ENCODE measurements at places on chromosomes 2 and 18. TPM values are rescaled to one million over a fixed set of nuclear protein-coding genes. Genes with fewer than 3 reads are reported as not detected.
A peak's percentile ranks its signal among the peaks of the same experiment; 100 is the strongest.

The FEV gene
- total RNA-seq, result not detected

The SETBP1 gene
- total RNA-seq, result 2.7 TPM

The GALNT13 gene
- total RNA-seq, result 12.8 TPM

The MARCHF7 gene
- 68.2 TPM for total RNA-seq

The FHL2 gene
- total RNA-seq, result 163 TPM

The ZNF892 gene
- total RNA-seq, result 2.0 TPM

The SERPINB4 gene
- not detected for total RNA-seq

The SLC8A1 gene
- not detected for total RNA-seq

The G6PC2 gene
- total RNA-seq, result not detected

DNA sequence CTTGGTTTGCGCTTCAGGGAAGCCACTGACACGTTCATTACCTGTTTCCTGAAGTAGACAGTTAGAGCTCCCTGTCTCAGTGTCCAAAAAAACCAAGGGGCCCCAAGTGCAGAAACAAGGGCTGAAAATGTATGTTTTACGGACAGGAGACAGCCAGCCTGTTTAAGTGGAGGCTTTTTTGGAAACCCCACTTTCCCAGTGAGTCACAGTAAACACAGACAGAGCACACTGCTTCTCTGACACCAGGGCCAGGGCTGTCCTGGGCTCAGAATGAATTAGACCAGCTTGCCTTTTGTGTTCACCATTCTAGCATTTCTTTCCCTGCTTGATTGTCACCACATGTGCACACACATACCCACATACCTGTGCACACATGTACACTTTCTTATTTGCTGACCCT is 128.6 kb downstream of the SH3RF3 start:
- DNase-seq, result no peak

DNA sequence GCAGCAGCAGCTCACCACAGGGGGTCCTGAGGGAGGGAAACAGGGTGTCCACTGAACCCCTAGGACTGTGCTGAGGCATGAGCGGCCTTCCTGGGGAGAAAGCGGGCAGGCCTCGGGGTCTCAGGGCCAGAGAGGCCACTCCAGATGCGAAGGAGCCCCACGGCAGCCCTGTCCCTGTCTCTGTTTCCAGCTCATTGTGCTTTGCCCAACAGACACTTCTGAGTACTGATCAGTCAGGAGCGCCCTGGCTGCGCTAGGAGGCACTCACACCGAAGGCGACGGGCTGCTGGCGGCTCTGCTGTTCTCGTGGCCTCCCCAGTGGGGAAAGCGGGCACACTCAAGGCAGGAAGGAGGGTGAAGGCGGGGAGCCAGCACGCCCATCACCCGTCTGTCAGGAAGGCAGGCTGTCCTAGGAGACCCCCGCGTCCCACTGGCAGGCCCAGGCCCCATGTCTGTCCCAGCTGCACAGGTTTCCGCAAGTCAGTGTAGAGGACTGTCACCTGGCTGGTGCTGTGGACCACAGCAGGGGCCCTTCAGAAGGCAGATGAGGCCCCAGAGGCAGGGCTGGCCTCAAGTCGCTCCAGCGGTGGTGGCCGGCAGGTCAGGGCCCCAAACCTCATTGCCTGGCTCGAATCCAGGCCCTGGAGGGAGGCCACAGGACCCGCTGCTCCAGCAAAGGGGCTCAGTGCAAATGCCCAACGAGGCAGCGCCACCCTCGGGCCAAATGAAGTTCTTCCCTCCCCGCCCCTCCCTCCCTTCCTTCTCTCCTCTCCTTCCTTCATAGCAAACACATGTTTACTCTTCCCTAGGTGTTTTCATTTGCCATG is 6.8 kb downstream of the ESPNL start:
- no peak for DNase-seq

GRCh38 chr2:232030229-232030628 is 68.7 kb downstream of the DIS3L2 start:
- no peak for DNase-seq

DNA sequence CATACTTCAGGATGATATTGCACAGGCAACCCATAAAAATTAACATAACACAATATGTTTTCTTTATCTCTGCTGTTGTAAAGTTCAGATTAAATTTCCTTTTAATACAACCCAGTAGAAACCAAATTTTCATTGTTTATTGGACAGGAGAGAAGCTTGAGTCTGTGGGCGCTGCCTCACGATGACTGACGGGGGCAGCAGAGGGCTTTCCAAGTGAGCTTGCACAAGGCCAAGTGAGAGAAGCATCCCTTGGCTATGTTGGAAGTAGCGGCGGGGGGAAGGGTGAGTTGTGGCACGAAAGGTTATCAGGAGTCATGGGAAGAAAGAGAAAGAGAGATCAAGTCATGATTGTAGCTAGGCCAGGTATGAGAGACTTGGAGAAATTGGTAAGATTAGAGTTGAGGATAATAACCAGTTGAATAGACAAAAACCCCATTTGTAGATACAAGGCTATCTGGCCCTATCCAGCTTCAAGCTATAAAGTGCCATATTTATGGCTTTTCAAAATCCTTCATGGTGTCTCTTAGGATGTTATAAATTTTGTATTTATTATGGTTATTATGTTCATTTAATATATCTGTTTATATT is 413.7 kb upstream of the FAM98A start:
- peak; percentile 22 for DNase-seq

GRCh38 chr2:110865188-110865587 is 132.8 kb downstream of the ACOXL start:
- no peak for DNase-seq

DNA sequence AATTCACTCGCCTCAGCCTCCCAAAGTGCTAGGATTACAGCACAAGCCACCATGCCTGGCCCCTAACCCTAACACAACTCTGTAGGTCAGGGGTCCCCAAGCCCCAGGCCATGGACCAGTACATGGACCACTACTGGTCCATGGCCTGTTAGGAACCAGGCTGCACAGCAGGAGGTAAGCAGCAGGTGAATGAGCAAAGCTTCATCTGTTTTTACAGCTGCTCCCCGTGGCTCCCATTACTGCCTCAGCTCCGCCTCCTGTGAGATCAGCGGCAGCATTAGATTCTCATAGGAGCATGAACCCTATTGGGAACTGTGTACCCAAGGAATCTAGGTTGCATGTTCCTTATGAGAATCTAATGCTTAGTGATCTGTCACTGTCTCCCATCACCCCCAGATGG is 201.7 kb downstream of the NRP2 start:
- no peak for DNase-seq

DNA sequence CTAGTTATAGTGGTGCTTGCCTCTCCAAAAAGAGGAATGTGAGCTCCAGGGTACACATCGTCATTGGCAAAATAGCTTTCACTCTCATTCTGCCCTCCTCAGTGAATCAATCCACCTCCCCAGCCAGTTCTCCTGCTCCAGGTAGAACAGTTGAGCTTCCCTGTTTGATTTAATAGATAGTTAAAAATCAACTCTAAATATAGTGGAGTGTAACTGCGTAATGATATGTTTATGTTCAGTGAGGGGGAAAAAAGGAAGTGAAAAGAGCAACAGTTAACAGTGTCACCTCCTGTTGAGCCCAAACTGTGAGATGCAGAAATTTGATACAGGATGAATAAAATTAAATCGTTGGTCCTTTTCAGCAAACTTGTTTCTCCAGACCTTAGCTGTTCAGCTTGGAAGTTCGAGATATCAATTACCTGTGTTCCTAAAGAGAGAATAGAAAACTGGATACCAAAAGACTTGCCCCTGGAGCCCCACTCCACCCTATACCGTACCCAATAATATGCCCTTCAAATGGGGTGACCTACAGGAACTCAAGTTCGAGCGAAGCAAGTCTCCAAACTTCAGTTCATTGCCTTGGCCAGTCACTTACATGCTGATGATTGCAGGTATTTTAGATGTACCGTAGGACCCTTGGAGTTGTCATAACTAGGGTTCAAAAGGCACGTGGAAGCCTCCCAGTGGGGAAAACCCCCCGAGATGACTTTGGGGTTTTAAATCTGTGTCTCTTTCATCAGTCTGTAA is 708.4 kb downstream of the RNF144A start:
- DNase-seq, result no peak

DNA sequence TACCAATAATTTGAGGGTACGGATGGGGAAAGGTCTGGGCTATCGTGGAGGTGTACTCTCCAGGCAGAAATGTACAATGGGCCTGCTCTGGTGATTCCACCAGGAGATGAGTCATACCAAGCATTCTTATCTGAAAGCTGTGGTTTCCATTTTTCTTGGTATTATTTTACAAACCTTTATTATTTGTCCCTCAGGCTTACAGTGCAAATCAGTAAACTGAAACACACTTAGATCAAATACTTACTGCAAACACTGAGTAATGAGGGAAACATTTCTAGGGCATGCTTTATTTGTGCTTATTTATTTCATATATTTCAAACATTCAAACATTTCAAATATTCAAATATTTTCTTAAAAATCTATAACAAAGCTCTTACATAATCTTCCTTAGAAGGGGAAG is 319.8 kb downstream of the RND3 start:
- DNase-seq, result peak; percentile 68

- peak; percentile 22 for DNase-seq
Measured at GRCh38 chr2:109611467-109612095, 2.2 kb downstream of the SEPTIN10 start.

- DNase-seq, result no peak
Measured at GRCh38 chr2:206799083-206799482, 33.7 kb downstream of the FASTKD2 start.

DNA sequence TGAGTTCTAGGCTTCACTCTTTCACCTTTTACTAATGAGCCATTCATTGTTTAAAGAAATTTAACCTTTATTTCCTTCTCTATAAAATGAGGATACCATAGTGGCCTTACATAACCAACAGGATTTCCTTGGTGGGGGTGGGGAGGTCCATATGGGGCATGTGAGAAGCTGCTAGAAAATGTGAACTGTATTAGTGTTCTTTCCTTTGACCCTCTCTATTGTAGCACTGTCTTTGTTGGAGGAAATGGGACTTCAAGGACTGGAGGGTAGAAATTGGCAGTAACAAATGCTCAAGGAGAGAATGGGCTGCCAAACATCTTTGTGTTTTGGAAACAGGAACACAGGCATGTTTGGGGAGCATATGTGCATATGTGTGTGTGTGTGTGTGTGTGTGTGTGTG is 468.7 kb upstream of the ZEB2 start:
- no peak for DNase-seq

DNA sequence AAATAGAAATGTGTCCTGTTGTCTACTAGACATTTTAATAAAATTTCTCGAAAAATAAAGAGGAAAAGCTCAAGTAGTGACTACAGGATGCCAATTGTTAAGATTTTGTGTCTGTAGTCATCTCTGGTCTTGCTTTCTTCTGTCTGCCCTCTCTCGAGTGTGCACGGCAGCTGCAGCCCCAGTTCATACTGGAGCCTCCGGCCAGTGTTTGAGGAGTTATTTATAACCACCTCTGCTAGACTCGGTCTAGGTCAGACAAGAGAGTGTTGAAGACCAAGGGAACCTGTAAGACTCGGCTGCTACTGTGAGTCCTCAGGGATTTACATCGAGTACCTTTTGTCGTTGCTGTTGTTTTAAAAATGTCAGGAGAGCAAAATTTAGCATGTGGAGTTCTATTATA is 810.1 kb upstream of the POU3F3 start:
- DNase-seq, result peak; percentile 23

DNA sequence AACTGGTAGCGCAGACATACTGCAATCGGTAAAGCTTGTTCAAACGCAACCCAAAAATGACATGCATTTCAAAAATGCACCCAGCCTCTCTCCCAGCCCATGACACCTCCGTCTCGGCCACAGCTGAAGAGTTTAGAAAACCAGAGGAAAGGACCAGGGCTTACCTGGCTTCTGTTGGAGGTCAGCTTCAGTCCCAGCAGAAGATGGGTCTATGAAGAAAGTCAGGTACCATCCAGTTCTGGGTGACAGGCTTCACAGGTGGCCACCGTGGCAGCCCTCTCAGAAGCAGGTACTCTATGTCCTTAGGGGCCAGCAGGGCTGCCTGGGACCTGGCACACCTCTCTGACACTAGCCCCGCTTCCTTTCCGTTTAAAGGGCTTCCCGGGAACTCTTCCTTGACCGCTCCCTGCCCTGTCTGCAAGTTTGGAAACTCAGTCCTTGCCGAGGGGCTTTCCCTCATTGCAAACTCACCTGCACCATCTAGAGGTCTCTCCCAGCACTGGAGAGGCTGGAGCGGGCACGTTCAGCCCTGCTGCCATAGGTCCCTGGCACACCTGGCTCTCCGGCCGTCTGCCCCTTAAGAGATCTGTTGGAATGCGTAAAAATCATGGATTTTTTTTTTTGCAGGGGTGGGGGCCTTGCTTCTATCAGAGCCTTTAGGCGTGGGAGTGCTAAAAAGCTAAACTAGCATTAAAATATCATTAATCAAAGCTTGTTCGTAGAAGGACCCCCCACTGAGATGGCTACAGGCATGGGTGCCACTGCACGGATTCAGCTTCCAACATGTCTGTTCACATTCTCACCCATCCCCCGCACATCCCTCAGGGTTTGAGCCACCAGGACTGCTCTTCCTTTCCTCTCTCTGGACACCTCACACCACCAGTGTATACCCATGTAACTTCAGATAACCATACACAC is at the start of gene EDAR:
Gene EDAR, minus strand, starts transcription at position 425 of the 918 bp plus-strand sequence. CDS start 58,206 bp downstream, outside the sequence.
- DNase-seq, result no peak

DNA sequence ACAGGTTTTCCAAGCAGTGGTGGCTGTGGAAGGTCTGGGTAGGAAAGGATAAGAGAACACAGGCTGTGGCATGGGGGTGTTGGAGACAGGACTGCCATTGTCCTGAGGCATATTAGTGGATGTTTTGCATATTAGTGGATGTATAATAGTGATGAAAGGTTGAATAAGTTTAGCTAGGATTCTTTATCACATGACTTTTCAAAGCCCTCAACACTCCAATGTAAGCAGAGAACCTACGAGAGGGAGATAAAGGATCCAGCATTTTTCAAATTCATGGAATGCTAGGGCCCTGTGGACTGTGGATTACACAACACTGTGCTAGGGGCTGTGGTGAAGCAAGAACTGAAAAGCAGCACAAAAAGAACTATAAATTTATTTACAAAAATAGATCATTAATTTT is 63.2 kb downstream of the POLE4 start:
- no peak for DNase-seq

DNA sequence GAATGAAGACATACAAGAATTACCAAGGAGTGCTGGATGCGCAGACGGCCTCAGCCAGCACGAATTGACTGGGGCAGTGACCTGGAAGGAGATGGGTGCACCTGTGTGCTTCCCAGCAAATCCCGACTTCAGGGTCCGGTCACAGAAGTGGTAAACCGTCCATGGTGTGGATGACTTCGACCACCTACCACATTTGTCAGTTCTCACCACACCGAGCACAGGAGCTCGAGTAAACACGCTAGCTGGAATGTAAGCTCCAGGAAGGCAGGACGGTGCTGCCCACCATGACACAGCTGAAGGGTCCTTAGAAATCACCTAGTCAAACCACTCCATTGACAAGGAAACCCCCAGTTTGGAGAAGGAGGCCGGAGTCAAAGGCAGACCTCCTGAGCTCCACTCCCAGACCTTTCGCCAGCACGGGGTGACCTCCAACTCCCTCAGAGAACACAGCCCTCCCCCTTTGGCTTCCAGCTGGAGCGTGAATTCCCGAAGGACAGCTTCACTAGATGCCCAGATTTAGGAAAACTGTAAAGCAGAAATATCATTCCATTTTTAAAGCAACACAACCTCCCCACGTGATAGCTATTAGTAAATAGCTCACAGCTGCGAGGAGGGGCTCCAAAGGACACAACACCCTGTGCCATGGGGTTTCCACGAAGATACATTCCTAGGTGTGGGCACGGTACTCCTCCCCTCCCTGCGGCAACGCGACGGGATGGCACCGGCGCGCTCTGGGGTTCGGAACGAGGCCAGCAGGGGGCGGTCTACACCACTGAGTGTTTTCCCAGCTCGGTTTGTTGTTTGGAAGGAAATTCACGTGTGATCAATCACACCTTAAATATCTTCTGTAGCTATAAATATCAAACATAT is 34.1 kb upstream of the GNAL start:
- DNase-seq, result peak; percentile 29

- DNase-seq, result no peak
Measured at GRCh38 chr2:866009-866680, 84.5 kb upstream of the SNTG2 start.

Data from H4 (cell line).